NCI-H1105 (cell line): ENCODE measurements at places on chromosomes 7 and 10.

DNA sequence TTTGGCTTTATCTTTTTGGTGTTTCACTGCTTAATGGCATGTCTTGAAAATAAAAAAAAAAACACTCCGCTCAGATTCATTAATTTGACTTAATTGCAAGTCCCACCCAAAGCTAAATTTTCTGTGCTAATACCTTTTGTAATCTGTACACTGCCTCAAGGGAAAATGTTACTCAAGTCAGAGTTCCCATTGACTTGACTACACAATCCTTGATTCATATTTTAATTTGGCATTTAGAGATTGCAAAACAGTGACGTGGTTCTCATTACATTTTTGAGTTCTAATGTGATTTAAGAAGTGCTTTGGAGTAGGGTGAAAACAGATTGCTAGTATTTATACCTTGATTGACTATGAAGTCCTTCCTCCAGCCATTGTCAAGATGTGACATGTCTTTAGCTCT lies 21.3 kb upstream of the LIPM start:
- DNase-seq = no peak

GRCh38 chr10:86659161-86659691 lies 4.9 kb downstream of the OPN4 start:
- DNase-seq = no peak

- DNase-seq = no peak
Measured at GRCh38 chr7:144452064-144452463, 48.6 kb upstream of the NOBOX start.

DNA sequence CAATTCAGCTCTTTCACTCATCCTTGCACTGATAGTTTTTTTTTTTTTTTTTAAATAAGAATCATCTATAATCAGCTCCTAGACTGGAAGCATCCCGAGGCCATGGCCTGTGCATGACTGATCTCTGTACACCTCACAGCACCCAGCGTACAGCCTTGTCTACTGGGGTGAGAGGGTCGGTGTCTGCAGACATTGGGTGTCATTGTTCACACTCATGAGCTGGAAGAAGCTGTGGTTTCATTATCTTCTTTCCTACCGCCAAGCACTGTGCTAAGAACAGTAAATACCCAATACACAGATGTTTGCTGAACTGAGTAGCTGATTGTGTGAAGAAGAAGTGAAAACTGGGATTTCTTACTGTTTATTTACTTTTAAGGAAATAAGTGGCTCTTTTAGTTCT lies 123.6 kb downstream of the CLEC2L start:
- DNase-seq = no peak

GRCh38 chr7:80719261-80719660 lies 80.8 kb downstream of the CD36 start:
- no peak for DNase-seq
